ENCODE measurements at places on chromosomes 7 and 10.

GRCh38 chr10:12974078-12974477 is 27.4 kb downstream of the CCDC3 start:
- no peak for DNase-seq

DNA sequence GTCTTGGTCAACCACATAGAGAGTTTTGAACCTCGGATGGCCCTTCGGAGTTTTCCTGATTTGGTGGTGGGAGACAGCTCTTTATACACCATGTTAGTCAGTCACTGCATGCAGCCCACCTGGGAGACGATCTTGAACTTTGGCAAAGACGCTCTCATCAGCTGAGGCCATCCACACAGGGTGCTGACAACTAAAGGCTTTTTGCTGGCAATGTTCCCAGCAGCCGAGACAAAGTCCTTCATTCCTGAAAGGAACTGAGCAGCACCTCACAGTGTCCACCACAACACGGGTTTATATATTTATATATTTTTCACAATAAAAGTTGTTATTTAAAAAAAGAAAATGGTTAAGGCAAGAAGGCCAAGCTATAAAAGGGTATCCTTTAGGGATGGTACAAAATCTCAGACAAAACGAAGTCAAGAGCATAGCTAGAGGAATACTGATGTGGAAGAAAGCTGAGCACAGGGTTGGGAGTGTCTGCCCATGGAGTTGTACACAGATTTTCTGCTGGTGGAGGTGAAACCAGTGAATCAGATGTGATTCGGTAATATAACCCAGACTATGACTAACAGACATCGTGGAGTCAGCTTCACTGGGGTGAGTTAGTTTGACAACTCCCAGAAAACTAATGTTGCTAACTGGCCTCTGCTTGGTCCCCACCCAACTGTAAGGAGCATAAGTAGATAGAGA is 27.4 kb upstream of the CAPZA2 start:
- no peak for DNase-seq

DNA sequence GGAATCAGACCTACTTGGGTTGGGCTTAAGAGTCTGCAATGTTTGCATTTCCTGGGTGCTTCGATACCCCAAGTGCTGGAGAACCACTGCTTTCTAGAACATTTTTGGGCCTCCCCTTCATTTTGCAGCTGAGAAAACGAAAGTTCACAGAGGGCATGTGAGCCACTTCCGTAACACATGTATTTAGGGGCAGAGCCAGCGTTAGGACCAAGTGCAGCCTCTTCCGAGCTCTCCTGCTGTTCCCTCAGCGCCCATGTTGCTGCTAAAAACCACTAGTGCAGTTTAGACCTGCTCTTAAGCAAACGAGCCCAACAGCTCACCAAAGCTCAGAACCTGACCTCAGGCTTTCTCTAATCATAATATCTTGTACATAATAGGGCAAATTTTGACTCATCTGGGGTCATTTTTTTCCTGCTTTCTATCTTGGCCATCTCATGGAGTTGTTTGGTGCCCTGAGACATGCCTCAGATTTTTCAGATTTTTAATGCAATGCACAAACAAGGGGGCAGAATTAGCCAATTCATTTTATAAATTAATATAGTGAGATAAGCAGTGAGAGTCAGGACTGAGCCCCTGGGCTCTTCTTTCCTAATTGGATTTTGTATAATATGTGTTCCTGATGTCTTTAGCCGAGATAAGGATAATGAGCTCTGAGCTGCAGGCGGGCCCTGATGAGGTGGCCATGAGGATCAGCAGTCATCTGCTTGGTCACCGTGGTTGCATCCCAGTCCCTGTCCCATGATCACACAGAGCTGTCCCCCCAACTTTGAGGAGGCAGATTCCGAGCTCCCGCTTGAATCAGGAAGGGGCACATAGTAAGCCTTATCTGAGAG is 12.9 kb downstream of the BAG3 start:
- no peak for DNase-seq

DNA sequence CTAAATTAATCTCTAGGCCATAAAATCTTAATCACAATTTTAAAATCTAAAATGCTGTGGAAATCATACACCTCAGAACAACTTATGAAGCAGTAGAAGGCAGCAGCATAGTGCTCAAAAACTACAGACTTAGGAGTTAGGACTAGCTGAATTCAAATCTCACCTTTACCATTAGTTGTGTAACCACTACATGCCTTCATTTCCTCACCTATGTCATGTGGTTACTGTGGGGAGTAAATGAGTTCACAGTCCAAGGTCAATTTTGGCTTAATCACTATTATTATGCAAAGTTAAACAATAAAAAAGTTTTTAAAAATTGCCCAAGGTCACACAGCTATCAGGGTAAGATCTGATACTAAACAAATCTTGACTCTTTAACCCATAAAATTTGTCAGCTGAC is 37.0 kb downstream of the SNX13 start:
- no peak for DNase-seq

DNA sequence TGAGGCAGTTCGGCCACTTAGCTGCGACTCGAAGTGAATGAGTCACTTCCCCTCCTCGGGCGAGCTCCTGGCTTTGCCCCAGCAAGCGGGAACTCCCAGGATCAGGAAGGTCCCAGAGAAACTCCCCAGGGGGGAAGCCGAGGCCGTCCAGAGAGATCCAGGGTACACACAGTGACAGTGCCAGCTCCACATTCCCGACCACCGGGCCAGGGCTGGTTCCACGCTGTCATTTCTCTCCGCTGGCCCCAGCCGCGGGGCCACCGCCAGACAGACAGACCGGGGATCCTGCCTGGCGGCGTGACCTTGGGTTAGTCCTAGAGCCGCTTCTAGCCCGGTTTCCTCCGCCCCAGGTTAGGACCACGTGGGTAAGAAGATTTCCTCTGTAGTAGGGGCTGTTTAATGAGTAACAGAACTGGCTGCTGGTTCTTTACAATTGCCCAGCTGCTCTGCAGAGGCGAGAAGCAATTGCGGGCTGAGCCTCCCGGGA is 463 bp upstream of the UPP1 start:
- no peak for DNase-seq

DNA sequence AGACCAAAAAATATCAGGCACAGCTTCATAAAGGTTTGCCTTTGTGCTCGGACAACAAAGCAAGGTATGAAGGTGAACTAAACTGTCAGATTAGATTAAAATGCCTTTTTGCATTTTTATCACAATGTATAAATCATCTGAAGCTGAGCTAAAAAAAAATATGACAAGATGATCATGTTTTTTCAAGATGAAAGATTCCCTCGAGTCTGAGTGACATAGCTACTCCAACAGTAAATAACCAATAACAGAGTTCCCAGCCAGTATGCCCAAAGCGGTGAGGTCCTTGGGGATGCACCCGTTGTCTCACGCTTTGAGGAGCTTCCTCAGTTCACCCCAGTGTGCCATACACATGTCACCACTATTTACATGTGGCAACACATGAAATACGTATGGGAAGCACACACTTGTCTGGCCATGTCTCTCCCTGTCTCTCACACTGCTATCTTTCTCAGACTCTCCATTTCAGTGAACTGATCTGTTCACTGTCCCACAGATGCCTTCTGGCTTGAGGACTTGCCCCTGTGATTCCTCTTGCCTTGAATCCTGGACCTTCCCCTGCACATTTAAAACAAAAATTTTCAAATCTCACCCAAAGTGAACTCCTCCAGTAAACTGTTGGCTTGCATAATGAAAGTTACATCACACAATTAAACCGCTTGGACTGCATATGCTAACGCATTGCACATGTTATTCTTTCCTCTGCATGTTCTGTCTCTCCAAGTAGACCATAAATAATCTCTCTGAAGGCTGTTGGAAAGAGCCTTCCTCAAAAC is 2.6 kb upstream of the PIK3CG start:
- DNase-seq, result no peak

DNA sequence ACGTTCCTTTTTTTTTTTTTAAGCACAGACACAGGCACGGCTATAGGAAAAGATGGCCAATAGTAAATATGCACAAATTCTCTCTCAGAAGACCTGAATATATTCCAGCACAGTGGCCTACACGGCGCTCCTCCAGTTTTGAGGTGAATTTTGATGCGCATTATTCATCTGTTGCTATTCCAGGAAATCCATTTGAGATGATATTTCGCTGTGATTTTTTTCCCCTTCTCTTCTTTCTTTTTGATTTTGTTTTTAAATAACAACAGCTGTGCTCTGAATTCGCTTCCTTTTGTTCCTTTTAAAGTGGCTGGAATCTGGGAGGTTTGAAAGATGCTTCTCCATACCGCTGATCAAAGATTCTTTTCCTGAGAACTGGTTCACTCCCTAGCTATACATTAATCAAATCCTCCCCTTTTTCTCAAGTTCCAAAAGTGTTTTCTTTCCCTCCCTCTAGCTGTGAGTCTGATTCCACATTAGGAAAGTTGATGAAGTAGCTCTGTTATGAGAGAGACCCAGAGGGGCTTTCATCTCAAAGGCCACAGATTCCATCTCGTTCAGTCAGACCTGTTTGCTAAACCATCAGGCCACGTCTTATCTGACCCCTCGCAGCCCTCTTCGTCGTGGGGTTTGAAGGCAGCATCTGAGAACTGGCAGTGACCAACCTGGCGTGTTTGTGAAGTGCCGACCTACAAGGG is 602.7 kb upstream of the NRP1 start:
- DNase-seq, result no peak

DNA sequence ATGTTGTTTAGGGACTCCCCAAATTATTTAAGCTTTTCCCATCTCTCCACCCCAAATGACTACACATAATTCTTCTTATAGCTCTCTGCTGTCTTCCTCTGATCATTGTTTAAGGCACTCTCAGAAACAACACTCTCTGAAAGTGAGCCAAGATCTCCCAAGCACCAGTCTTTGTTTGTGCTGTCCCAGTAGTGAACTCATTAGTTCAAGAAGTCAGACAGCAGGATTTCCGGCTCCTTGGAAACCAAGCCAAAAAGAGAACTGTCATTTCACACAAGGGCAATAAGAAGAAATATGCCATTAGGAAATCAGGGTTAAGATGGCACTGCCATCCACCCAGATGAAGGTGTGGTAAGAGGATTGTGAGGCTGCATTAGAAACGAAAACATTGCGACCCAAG is 83.1 kb downstream of the FZD1 start:
- no peak for DNase-seq

DNA sequence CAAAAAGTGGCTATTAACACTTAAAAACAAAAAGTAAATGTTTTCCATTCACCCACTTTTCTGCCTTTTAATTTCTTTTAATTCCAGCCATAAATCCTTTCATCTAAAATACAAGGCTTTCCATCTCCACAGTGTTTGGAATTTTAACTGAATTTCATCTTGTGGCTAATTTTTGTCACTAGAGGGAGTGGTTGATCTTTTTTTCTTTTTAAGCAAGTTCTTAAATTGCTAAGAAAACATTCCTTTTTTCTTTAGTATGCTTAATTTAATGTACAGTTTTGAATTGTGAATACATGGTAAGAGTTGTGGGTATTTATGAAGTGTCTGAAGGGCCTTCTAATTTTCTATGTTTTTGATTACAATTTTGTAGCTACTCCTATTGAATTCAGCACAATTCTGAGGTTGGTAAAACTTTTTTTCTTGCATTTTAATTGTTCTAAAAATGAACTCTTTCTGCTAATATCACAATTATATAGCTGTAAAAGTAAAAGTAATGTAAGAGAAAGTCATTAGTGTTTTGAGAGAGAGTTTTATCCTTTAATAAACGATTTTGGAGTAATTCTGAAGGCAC is 54.9 kb upstream of the ANK3 start:
- no peak for DNase-seq

DNA sequence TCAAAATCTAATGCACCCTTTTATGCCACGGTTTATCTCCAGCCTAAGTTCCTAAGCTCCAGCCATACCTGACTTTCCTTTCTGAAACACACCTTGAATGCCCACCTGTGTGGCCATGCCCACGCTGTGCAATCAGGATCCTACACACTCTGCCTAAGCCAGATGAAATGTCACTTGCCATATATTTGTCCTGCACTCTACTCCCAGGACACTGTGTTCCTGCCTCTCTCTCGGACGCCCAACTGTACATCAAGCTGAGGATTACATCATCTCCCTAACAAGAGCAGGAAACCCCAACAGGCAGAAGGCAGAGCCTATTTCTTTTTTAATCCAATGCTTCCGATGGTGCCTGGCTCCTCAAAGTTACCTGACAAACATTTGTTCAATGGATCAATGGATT is 214.6 kb downstream of the SFMBT2 start:
- no peak for DNase-seq

DNA sequence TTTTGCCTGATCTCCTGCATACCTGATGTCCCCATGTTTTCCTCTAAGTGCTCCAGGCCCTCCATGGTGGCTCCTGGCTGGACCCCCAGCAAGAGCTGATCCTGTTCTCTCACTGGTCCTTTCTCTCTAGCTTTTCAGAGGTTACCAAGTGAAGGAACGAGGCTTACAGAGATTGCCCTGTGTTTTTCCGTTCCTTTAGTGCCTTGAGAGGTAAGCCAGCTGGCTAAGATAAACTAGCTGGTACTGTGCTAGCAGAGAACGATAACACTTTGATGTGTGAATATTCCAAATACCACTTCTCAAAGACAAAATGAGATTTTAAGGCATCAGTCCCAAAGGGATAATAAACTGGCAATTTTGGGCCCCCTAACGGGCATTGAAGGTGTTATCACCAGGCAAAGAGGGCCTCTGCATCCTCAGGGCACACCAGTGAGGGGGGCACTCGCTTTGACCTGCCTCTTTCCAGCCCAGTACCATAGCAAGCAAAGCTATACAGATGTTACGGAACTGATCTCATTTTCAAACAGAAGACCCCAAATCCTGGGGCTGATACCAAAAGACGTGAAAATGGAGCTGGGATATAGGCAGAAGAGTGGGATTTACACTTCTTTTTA is 8.4 kb upstream of the CCNY start:
- no peak for DNase-seq

DNA sequence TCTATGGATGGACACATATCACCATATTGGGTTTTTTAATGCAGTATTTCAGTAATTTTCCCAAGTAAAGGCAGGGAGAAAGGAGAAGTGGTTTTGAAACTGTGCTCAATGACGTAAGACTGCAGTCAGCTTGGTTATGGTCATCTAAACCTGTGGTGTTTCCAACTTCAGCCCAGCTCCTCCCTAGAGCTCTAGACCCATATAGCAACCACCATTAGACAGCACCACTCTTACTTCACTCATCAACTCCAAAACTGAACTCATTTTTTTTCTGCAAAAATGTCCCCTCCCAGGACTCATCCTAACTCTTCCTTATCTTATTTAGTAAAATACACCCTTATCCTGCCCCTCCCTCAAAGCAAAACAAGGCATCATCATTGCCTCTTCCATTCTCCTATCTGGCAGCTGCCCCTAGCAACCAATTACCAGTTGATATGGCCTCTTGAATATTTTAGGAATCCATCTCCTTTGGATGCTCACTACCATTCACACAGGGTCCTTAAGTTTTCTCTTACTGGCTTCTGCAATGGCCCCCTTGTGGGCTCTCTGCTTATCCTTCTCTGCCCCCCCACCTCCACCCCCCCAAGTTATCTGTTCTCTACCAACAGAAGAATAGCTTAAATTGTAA is 1.5 kb upstream of the RALA start:
- no peak for DNase-seq

All from stimulated activated CD4-positive, alpha-beta T cell treated with anti-CD3 and anti-CD28 coated beads, Interleukin-12 subunit alpha, Interleukin-12 subunit beta, amount 100 ng/mL, for 48 hours (primary cell).